ENCODE measurements at places on chromosomes 2 and 18. TPM values are rescaled to one million over a fixed set of nuclear protein-coding genes. Genes with fewer than 3 reads are reported as not detected.

DNA sequence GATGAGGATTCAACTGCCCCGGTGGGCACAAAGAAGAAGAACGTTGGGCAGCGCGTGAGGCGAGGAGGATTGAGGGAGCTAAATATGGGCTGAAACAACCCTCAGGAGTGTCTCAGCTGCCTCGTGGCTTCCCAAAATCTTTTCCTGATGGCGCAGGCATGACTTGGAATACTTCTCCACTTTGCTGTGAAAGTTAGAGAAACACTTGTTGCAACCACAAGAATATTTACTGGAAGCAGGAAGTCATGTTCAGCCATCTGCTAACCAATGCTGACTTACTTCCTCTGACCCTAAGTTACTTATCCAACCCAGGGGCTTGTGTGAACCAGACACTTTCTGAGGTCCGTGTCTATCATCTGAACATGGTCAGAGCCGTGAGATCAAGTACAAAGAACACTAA, 148.8 kb downstream of the ARL4C start:
- DNase-seq = no peak

The TMSB10 gene
- total RNA-seq = 571 TPM

The ADGRF3 gene
- total RNA-seq = 0.16 TPM

- peak; percentile 53 for DNase-seq
Observed at GRCh38 chr18:37464257-37464656, 101.3 kb downstream of the CELF4 start.

The KIDINS220 gene
- total RNA-seq = 49.0 TPM

The NT5DC4 gene
- not detected for total RNA-seq

GRCh38 chr2:65057054-65057375, 799 bp downstream of the CEP68 start:
- no peak for DNase-seq

- DNase-seq = no peak
Observed at GRCh38 chr2:221518201-221518934, 53.7 kb downstream of the EPHA4 start.
